ENCODE measurements at places on chromosomes 2 and 18.

- no peak for DNase-seq
Observed at GRCh38 chr2:45626387-45627221, 15.5 kb upstream of the SRBD1 start.

- no peak for DNase-seq
Observed at GRCh38 chr2:3595985-3596384, 1.1 kb downstream of the COLEC11 start.

DNA sequence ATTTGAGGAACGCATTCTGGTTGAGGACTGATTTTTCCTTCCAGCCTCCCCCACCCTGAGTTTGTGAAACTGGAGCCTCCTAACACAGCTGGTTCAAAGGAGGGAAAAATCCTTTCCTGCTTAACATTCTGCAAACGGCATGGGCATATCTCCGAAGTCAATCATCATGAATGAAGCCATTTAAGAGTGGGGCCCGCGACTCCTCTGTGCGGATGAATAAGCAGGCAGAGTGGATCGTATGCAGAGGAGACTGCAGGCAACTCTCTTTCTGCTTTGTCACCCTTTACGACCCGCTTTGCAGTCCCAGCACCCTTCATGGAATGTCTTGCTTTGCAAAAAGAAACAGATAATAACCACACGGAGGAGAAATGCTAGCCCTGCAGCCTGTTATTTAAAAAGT is 305.2 kb downstream of the CLIP4 start:
- DNase-seq = peak; percentile 54

DNA sequence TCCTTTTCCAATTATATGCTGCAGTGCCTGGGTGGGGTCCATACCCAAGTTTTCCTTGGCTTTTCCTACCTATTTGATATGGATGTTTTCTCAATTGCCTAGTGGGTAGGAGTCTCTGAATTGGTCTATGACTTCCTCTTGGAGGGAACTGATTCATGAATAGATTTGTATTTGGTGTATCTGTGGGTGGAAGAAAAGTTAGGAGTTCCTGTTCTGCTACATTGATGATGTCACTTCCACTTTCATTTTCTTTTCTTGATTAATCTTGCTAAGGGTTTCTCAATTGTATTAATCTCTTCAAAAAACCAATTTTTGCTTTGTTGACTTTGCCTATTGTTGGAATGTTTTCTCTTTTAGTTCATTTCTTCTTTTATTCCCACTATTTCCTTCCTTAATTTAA is 37.4 kb upstream of the SLC9A2 start:
- DNase-seq = no peak

DNA sequence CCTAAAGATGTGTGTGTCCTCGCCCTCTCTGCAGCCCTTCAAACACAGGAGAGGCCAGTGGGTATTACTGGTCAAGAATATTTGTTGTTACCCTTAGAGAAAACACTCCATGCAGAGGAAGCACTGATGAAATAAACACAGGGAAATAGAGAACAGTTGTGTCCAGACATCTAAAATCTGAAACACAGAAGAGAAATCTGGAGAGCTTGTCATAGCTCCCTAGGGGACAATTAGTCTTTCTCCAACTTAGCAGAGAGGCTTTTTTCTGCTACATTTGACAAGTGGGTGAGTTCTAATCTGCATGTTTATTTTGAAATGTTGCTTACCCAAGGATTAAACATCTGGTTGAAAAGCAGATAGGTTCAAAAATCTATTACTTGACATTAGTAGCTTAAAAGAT is 190.1 kb downstream of the CTNNA2 start:
- peak; percentile 17 for DNase-seq

- no peak for DNase-seq
Observed at GRCh38 chr2:231172025-231172424, 26.4 kb upstream of the ARMC9 start.

DNA sequence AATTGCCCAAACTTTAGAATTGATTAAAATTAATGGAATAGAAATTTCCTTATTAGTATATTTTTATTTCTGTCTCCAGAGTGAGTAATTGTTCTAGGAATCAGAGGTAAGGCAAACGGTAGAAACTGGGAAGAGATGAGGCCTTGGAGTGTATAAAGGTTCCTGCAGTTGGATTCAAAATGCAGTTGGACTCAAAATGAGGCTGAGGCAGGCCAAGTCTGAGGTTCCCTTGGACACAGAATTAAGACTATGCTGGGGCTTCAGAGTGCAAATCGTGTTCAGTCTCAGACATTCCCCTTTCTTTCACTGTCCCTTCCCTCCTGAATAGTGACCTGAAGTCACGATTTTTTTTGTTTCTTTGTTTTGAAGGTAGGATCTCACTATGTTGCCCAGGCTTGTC is 746.9 kb upstream of the NRXN1 start:
- no peak for DNase-seq

- peak; percentile 58 for DNase-seq
Observed at GRCh38 chr18:77052983-77053309, 79.6 kb downstream of the MBP start.

DNA sequence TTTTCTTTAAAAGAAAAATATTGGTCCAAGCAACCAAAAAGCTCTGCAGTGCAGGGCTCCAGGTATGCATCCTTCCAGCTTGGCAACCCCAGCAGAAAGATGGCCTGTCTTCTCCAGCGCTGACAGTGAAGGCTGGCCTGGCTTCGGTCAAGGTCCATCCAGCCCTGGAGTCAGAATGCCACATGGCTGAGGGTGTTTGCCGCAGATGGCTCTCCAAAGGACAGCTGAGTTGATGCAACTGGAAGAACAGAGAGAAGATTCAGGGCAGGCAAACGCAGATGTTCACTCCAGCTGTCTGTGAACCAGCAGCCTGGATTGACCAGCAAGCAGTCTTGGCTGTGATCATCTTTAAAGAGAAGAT is 51.4 kb downstream of the MARCO start:
- no peak for DNase-seq

DNA sequence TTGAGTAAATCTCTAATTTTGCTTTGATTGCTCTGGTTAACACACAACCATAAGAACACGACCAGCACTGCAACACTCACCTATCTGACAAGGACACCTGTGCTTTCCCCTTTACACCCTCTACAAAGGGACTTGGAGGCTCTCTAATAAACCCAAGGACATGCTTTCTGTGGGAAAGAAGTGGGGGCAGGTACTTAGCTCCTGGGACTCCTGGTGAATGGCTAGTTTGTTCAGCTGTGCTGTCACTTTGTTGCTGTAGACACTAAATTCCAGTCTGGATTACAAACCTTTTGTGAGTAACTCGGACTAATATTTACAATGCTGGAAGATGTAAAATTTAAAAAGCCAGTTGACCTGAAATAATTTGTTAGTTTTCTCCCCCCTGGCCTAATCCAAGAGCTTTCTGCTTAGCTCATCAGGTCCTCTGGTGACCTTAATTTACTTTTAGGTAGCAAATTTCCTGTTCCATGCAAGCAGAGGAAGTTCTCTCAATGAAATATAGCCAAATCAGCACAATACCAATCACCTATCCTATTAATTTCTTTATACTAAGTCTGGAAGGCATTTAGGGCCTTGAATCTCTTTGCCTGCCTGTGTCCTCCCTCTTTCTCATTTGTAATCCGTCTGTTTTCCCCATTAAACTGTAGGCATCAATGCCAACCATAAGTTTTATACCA is 67.5 kb downstream of the PLCL1 start:
- no peak for DNase-seq

GRCh38 chr18:5868218-5868854 is 27.0 kb downstream of the TMEM200C start:
- peak; percentile 95 for DNase-seq

DNA sequence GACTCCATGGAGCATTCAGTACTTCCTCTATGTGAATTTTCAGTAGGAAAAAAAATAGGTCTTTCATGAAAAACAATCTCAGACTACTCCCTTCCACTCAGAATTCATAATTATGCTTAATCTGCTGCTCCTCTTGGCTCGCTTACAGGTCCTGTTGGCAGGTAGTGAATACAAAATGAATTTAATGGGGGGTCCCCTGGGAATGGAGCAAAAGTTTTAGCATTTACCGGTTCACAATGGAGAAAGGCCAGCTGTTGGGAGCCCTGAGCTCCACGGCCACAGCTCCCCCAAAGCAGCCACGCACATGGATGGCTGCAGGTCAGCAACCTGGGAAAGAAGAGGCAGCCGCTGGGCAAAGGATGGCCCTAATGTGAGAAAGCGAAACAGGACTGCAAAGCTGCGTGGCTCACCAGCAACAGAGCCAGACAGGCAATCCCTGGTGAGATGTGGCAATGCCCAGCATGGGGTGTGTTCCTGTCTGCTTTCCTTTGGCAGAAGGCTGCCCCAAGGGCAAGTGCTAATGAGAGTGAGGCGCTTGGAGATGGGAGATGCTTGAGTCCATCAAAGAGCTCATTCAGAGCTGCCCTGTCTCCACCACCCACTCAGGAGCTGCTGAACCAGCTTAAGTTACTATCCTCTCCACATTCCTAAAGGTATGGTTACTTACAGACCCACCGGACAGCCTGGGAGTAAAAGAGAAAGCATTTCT is 447.4 kb downstream of the EPHA4 start:
- no peak for DNase-seq

GRCh38 chr2:234986876-234987720 is 35.3 kb downstream of the SH3BP4 start:
- DNase-seq = no peak

DNA sequence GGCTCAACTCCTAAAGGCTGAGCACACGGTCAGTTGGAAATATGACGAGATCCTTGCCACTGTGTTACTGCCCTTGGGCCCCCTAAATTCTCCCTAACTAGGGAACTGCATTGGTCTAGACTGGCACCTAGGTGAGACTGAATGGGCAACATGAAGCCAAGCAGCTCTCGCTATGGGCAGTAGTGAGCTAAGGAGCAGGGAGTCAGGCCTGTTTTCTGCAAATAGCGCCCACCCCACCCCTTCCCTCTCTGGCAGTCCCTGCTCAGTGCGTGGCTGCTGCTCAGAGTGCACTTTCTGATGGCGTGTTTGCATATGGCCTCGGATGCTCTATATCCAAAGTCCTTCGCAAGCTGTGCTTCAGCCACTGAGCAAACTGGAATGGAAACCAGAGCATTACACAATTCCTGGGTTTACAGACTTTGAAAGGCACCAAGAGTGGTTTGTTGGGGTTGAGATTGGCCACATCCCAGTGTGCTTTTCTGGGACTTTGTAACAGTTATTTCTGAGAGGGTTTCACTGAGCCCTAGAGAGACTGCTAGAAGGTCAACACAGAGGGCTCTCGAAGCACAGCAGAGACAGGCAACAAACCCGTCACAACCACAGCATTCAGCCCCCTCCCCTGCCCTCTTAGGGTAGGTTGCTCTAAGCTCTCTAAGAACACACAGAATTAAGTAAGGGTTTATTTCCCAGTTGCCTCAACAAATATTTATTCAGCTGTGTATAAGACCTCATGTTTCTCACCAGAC is 419.9 kb downstream of the STK39 start:
- no peak for DNase-seq

GRCh38 chr2:38064801-38065501 is 11.0 kb downstream of the CYP1B1 start:
- peak; percentile 46 for DNase-seq

DNA sequence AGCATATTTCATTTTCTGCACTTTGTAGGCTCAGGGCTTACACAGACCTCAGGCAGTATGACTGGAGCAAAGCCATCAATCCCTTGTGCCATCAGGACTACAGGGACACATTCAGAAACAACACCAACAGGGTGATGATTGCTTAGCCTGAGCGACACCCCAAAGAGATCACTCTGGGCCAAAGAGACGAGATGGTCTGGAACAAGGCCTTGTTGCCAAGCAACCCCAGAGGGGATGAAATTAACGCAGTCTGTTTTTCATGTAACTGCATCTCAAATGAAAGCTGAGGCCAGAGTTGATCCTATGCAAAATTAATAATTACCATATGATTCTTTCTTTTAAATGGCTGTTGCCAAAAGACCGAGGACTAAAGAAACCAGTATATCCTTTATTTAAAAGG is 20.2 kb upstream of the B3GNT2 start:
- DNase-seq = peak; percentile 55

GRCh38 chr2:16400127-16400623 is 265.5 kb downstream of the CYRIA start:
- DNase-seq = no peak

- peak; percentile 72 for DNase-seq
Observed at GRCh38 chr2:8761529-8762164, 75.8 kb downstream of the KIDINS220 start.

DNA sequence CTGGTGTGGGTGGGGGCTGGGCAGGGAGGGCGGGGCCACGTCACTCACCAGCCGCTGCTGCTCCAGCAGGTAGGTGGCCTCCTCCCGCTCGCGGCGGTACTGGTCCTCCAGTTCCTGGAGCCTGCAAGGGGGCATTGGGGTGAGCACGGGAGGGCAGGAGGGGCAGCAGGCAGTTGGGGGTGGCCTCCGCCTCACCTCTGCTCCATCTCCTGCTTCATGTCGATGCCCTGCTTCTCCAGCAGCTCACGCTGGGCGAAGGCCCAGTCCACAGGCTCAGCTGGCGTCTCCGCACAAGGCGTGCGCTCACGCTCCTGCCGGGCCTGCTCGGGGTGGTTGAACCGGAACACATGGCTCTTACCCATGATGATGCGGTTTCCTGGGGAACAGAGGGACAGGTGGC is 57.0 kb downstream of the KIF1A start:
- no peak for DNase-seq

- DNase-seq = no peak
Observed at GRCh38 chr18:35495536-35496314, 2.0 kb downstream of the INO80C start.

DNA sequence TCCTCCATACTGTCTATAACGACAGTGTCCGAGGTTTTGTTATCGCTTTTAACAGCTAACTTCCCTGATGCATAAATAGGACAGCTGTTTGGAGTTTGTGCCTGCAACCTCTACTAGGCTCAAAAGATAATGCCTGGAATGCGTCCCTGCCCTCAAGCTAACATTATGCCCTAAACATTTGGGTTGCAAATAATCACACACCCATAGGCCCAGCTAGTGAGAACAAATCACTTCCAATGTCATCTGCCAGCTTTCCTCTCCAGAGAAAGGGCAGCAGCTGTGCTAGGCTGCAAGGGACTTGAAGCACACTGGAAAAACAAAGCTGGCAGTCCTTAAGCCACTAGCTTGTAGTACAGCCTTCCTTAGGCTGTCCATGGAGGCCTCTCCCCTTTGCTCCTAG is 201.8 kb upstream of the LYPD1 start:
- DNase-seq = no peak
